Chondrocyte (in vitro differentiated cells): ENCODE measurements at places on chromosomes 2 and 18. TPM values are rescaled to one million over a fixed set of nuclear protein-coding genes. Genes with fewer than 3 reads are reported as not detected.

GRCh38 chr2:127034051-127034450, 72.9 kb downstream of the BIN1 start:
- peaks cover 9% of the 10 kb centered on the region for H3K4me1 ChIP-seq
- no peak for DNase-seq
- no peaks in the 10 kb centered on the region for H3K36me3 ChIP-seq
- no peak overlapping the region for H3K27ac ChIP-seq
- no peak overlapping the region for H3K4me3 ChIP-seq

CFC1B gene
- not detected in 3 replicates for total RNA-seq

MAPK4 gene
- 0.28 to 0.30 TPM in 2 of 3 replicates, not detected in the other for total RNA-seq

DNA sequence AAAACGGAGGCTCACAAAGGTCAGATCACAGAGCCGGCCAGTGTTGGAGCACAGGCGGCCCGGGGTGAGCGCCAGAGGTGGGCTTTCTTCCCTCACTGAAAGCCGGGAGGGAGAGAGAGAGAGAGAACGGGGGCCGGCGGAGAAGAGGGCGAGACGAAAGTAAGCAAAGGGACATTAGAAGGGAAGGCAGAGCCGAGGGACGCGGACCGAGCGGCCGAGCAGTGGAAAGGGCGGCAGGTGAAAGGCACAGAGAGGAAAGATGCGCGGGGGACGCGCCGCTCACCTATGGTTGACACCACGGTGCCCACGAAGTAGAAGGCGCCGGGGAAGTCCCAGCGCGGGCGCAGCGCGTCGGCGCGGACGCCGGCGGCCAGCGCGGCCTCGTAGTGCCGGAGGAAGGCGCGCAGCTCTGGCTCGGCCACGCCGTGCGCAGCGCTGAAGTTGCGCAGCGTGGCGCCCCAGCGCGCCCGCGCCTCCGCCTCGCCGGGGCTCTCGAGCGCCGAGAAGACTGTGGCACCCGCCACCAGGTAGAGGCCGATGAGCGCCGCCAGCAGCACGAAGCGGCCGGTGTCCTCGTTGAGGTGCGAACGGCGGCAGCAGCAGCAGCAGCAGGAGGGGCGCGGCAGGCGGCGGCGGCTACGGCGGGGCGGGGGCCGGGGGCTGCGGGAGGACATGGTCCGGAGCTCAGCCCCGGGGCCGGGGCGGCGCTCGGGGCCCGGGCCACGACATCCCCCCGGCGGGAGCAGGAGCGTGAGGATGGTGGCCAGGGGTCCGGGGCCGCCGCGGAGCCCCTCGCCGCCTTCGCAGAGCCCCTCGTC, 166.9 kb downstream of the MSH2 start:
- no peak overlapping the region for H3K27ac ChIP-seq
- H3K36me3 ChIP-seq = no peaks in the 10 kb centered on the region
- no peak for DNase-seq
- H3K4me3 ChIP-seq = peak overlapping the region; percentile 63
- peaks cover 11% of the 10 kb centered on the region for H3K4me1 ChIP-seq
- peaks cover 72% of the 10 kb centered on the region for H3K27me3 ChIP-seq

RIT2 gene
- total RNA-seq = not detected in 3 replicates

DNA sequence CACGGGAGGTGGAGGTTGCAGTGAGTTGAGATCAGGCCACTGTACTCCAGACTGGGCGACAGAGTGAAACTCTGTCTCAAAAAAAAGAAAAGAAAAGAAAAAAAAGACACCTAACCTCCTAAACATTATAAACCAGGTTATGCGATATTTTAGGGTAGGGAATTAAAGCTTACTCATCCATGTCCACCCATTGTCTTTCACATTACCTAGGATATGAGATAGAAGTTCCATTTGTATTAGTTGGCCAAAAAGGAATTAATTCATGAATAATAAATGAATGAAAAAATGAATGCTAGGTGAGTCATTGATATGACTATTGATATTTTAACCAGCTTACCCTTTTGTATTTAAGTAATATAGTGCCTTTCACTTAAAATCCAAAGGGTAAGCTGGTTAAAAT, 132.9 kb downstream of the FAM161A start:
- DNase-seq = no peak
- H3K27ac ChIP-seq = no peak overlapping the region
- no peaks in the 10 kb centered on the region for H3K4me1 ChIP-seq
- H3K36me3 ChIP-seq = no peaks in the 10 kb centered on the region

GRCh38 chr18:2960983-2961696, 51.8 kb downstream of the LPIN2 start:
- peaks cover 6% of the 10 kb centered on the region for H3K36me3 ChIP-seq
- DNase-seq = no peak
- peak overlapping the region; percentile 55 for H3K27ac ChIP-seq
- H3K27me3 ChIP-seq = no peaks in the 10 kb centered on the region

LHCGR gene
- not detected in 3 replicates for total RNA-seq

- H3K36me3 ChIP-seq = no peaks in the 10 kb centered on the region
- H3K4me1 ChIP-seq = peaks cover 11% of the 10 kb centered on the region
- H3K27ac ChIP-seq = no peak overlapping the region
Measured at GRCh38 chr2:191115391-191115790, 35.4 kb downstream of the STAT4 start.

DNA sequence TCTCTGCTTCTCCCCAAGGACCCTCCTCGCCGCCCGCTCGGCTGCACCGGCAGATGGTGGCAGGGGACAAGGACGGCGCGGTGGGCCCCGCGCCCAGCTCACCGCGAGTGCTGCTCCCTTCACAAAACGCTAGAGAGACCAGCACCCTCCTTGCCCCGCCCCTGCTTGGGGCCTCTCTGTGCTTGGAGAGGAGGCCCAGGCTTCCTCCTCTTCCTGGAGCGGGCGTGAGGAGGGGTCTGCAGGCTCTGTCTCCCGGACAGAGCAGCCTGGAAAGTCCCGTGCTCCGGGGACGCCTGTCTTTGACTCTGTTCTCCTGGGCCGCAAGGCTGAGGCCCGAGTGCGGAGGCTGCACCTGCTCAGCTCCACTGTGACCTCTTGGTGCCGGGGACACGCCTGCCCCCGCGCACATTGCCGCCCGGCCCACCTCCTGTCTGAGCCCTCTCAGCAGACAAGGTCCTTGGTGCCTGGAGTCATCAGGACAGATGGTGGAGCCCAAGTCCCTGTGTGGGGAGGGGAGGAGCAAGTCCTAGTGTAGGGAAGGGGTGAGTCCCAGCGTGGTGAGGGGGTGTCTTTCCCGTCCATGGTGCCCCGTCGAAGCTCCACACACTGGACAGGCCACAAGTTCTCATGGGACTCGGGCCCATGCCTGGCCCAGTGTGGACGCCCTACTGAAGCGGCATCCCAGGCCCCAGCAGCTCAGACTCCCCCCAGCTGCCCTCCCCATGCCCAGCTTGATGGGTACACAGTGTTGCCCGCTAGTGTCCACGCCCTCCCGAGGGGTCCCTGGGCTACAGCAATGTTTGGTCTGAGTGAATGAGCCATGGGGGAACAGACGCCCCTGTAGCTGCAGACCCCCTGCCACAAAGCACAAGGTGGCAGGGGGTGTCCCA, 33.8 kb downstream of the RTP5 start:
- DNase-seq = peak; percentile 92
- H3K27me3 ChIP-seq = peaks cover 3% of the 10 kb centered on the region
- no peak overlapping the region for H3K27ac ChIP-seq
- no peak overlapping the region for H3K4me3 ChIP-seq
- H3K4me1 ChIP-seq = peaks cover 21% of the 10 kb centered on the region
- H3K36me3 ChIP-seq = no peaks in the 10 kb centered on the region

- H3K27ac ChIP-seq = peak overlapping the region; percentile 77
- peaks cover 78% of the 10 kb centered on the region for H3K4me1 ChIP-seq
- DNase-seq = no peak
- H3K36me3 ChIP-seq = peaks cover 6% of the 10 kb centered on the region
- peak overlapping the region; percentile 20 for H3K4me3 ChIP-seq
Measured at GRCh38 chr2:28764909-28765711, 13.5 kb downstream of the PPP1CB start.

DNA sequence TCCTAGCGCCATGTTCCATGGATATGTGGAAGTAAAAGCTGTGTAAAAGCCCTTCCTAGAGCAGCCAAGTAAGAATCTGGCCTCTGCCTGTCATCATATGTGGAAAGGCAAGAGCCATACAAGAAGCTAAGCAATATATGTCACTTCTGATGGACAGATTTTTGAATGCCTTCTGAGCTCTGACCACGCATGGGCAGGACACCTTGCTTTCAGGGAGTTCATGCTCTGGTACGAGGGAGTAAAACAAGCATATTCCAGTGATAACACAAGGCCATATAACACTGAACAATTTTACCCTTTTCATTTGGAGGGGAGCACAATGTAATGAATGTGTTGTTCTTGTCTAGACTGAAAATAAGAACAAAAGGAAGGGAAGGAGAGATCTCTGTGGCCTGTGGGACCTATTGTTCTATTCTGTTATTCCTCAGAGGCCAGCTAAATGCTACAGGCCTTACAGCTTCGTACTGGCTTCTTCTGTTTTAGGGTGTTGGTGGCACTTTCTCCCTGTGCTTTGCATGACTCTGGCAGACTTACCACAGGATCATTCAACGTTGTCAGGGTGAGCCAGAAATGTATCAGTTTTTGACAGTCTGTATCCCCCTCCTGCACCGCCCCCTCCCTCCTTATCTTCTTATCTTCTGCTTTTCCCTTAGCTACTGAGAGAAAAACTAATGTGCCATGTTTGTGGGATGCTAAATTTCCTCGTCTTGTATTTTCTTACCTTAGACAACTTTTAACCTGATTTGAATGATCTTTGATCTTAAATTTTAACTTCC, 99.5 kb downstream of the MAP4K4 start:
- H3K36me3 ChIP-seq = no peaks in the 10 kb centered on the region
- DNase-seq = no peak
- H3K4me1 ChIP-seq = peaks cover 16% of the 10 kb centered on the region
- no peak overlapping the region for H3K27ac ChIP-seq

IL18RAP gene
- not detected in 3 replicates for total RNA-seq

DNA sequence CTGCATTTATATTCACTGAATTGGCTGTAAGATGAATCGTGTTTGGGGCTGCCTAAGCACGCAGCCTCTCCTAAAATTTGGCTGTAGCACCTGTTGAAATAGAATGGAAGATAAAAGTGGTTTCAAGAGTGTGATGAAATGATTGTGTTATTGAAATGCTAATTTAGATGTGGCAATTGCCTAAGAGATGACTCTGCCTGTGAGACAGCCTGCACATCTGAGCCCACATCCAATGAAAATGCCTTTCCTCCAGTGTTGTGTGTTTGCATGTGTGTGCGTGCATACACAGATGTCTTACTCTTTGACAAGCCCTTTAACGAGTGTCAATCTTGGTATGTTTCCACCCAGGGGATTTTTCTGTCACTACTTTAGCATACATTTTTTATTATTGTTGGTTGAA, 346.9 kb downstream of the MEIS1 start:
- no peak overlapping the region for H3K27ac ChIP-seq
- no peaks in the 10 kb centered on the region for H3K4me1 ChIP-seq
- H3K4me3 ChIP-seq = no peak overlapping the region
- H3K36me3 ChIP-seq = peaks cover 4% of the 10 kb centered on the region

DNA sequence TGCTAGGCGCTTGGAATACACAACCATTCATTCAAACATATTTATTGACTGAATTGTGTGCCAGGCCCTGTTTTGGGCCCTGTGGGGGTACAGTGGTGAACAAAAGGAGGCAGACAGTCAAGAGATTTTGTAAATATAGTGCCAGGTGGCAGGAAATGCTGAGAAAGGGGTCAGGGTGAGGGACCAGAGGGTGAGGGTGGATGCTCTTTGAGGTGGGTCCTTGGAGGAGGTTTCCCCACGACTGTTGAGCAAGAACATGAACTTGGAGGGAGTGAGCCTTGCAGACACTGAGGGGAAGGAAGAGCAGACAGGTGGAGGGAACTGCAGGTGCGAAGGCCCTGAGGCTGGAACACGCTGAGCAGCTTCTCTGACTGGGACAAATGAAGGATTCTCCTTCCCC, 40.7 kb downstream of the ODC1 start:
- H3K4me3 ChIP-seq = no peak overlapping the region
- no peaks in the 10 kb centered on the region for H3K27me3 ChIP-seq
- no peaks in the 10 kb centered on the region for H3K36me3 ChIP-seq
- peaks cover 60% of the 10 kb centered on the region for H3K4me1 ChIP-seq
- no peak for DNase-seq

GRCh38 chr2:9690252-9690651, 59.5 kb upstream of the YWHAQ start:
- H3K4me1 ChIP-seq = peaks cover 13% of the 10 kb centered on the region
- no peaks in the 10 kb centered on the region for H3K36me3 ChIP-seq
- no peaks in the 10 kb centered on the region for H3K27me3 ChIP-seq
- no peak for DNase-seq
- H3K27ac ChIP-seq = no peak overlapping the region
- H3K4me3 ChIP-seq = no peak overlapping the region

DNA sequence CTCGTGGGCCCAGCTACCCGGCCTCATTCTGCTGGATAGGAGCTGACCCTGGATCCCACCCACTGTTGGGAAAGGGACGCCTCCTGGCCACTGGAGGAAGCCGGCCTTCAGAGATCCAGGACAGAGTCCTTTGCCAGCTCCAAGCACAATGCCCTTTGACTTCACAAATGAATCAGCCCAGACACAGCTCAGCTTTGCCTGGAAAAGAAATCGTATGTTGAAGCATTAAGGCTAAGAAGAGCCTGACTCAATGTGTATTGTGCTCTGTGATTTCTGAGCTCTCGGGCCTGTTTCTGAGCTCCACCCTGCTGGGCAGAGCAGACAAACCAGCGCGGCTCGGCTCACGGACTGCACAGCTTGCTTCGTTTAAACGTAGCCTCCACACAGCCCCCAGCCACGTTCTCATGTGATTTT, 162.9 kb upstream of the APCDD1 start:
- no peak overlapping the region for H3K4me3 ChIP-seq
- H3K27me3 ChIP-seq = no peaks in the 10 kb centered on the region
- no peak for DNase-seq

RAB6D gene
- 0.07 TPM in 1 of 3 replicates, not detected in the others for total RNA-seq

WDR7 gene
- total RNA-seq = 14.3 to 27.8 TPM (median 14.9 TPM) in 3 replicates

FAM136A gene
- 26.9 to 42.0 TPM (median 29.9 TPM) in 3 replicates for total RNA-seq

SFT2D3 gene
- total RNA-seq = 5.1 to 7.2 TPM (median 7.1 TPM) in 3 replicates

- H3K36me3 ChIP-seq = peaks cover 4% of the 10 kb centered on the region
- peaks cover 2% of the 10 kb centered on the region for H3K4me1 ChIP-seq
- H3K4me3 ChIP-seq = no peak overlapping the region
- DNase-seq = no peak
Measured at GRCh38 chr2:70932631-70933230, 3.0 kb upstream of the ATP6V1B1 start.

DNA sequence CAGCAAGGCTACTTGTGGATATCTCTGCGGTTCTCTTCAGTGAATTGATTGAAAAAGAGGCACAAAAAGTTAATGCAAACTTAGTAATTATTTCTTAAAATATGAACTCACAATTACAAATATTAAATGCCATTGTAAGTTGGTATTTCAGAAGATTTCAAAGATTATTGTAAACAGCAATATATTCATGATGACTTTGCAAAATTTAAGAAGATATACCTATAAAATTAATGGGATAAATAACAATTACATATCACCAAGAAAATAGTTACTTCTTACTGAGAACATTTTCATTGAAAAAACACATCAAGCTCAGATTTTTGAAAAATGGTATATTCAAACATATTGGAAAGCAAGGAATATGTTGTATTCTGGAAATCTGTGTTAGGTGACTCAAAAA, 482.0 kb upstream of the LRRTM1 start:
- no peak for DNase-seq
- H3K36me3 ChIP-seq = no peaks in the 10 kb centered on the region
- no peak overlapping the region for H3K27ac ChIP-seq
- no peak overlapping the region for H3K4me3 ChIP-seq
- H3K27me3 ChIP-seq = no peaks in the 10 kb centered on the region
- H3K4me1 ChIP-seq = no peaks in the 10 kb centered on the region
